T-cell (primary cell): ENCODE measurements at places on chromosomes 3 and 15. TPM values are rescaled to one million over a fixed set of nuclear protein-coding genes. Genes with fewer than 3 reads are reported as not detected.

- DNase-seq, result no peak
- H3K27me3 ChIP-seq, result no peaks in the 10 kb centered on the region
- H3K4me1 ChIP-seq, result no peaks in the 10 kb centered on the region
- no peak overlapping the region for H3K4me3 ChIP-seq
- H3K36me3 ChIP-seq, result no peaks in the 10 kb centered on the region
- H3K27ac ChIP-seq, result no peak overlapping the region
These were observed 82.0 kb downstream of the ISL2 start for GRCh38 chr15:76418352-76419140.

GRCh38 chr3:14799146-14799545 lies 19.6 kb upstream of the FGD5 start:
- peaks cover 32% of the 10 kb centered on the region for H3K27me3 ChIP-seq
- no peak for DNase-seq
- no peaks in the 10 kb centered on the region for H3K36me3 ChIP-seq
- H3K4me1 ChIP-seq, result peaks cover 2% of the 10 kb centered on the region
- H3K27ac ChIP-seq, result no peak overlapping the region

- H3K4me3 ChIP-seq, result no peak overlapping the region
- H3K27me3 ChIP-seq, result no peaks in the 10 kb centered on the region
- DNase-seq, result no peak
- no peak overlapping the region for H3K27ac ChIP-seq
- no peaks in the 10 kb centered on the region for H3K36me3 ChIP-seq
These were observed 36.6 kb upstream of the MTMR10 start for GRCh38 chr15:31027910-31028578.

DNA sequence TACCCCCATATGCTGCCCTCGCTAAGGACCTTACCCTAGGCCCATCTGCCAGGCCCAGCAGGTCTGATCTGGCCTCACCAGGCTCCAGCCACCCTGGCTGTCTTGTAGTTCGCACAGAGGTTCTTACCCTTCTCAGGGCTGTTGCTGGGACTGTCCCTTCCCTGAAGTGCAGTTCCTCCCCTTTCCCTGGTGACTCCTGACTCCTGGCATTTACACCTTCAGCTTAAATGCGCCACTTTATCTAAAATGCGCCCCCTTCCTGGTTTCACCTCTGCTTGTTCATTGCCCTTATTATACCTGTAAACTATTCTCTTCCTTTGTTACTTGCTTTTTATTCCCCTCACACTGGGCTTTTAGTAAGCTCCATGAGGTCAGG lies 835 bp upstream of the TTLL3 start:
- H3K4me3 ChIP-seq, result peak overlapping the region; percentile 49
- H3K4me1 ChIP-seq, result peaks cover 3% of the 10 kb centered on the region

- H3K27me3 ChIP-seq, result no peaks in the 10 kb centered on the region
- H3K27ac ChIP-seq, result no peak overlapping the region
- H3K36me3 ChIP-seq, result no peaks in the 10 kb centered on the region
- H3K4me3 ChIP-seq, result no peak overlapping the region
- peaks cover under 1% of the 10 kb centered on the region for H3K4me1 ChIP-seq
These were observed 69.9 kb downstream of the CDC25A start for GRCh38 chr3:48118322-48118721.

DNA sequence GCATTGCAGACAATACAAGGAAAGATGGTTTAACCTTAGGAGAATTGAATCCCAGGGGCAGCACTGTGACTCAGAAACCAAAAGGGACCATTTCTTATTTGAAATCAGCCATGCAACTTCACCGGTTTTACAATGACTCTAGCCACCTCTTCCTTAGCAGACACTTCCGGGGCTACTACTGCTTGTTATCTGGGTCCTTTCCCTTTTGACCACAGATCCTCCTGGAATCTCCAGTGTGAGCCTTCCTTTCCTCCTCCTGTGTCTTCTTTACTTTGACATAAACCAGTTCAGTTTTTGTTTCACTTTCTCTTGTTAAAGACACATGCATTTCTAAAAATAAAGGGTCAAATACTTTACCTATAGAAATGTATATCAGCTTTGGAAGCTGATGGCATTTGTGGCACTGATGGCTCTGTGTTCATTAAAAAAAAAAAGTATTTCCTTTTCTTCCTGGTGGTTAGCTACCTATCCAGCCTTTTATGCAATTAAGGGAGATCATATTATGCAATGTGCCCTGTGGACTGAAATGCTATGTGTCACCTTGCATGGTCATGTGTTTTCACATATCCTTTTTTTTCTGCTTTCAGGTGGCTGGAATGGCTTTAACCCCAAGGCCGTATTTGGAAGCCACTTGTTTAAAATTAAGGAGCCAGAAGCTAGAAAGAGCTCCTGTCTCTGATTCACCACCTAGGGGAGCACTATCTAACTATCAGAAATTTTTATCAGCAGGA lies 296.2 kb downstream of the CHL1 start:
- H3K27ac ChIP-seq, result no peak overlapping the region
- H3K4me3 ChIP-seq, result no peak overlapping the region
- H3K36me3 ChIP-seq, result no peaks in the 10 kb centered on the region

DNA sequence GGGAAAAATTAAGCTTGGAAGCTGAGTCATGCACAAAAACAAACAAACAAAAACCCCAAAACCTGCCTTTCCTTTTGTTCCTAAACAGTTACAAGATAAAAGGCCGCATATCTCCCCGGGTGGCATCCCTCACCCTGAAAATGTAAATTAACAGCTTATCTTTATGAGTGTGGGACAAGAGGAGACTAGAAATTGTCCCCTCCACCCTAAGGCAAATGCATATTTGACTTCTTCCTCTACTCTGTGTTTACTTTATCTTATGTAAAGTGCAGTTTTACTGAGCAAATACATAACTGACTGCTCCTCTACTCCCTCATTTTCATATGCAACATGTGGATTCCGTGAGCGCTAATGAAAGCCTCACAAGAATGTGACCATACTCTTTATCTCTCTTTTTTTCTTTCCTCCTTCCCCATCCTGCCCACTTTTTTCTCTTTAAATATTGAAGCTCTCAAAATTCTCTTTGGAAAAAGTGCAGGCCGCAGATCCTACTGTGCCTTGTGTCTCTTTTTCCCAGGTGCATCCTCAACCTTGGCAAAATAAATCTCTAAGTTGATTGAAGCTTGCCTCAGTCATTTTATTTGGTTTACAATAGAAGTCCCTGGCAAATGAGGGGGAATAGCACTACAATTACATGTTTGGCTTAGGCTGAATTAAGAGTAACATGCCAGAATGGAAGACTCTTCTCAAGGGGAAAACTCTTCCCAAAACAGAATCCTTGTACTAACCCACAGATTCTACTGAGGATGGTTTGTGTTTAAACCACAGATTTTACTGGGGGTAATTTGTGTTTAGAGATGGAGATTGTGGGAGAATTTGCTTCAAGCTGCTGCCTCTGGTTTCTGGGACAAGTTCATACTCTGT lies 72.7 kb upstream of the WDR72 start:
- no peak overlapping the region for H3K27ac ChIP-seq
- H3K36me3 ChIP-seq, result no peaks in the 10 kb centered on the region
- DNase-seq, result no peak
- H3K4me1 ChIP-seq, result no peaks in the 10 kb centered on the region
- no peak overlapping the region for H3K4me3 ChIP-seq

- H3K36me3 ChIP-seq, result no peaks in the 10 kb centered on the region
- no peak overlapping the region for H3K4me3 ChIP-seq
- no peaks in the 10 kb centered on the region for H3K27me3 ChIP-seq
- H3K27ac ChIP-seq, result no peak overlapping the region
These were observed 350.1 kb upstream of the PROK2 start for GRCh38 chr3:72134989-72135451.

DNA sequence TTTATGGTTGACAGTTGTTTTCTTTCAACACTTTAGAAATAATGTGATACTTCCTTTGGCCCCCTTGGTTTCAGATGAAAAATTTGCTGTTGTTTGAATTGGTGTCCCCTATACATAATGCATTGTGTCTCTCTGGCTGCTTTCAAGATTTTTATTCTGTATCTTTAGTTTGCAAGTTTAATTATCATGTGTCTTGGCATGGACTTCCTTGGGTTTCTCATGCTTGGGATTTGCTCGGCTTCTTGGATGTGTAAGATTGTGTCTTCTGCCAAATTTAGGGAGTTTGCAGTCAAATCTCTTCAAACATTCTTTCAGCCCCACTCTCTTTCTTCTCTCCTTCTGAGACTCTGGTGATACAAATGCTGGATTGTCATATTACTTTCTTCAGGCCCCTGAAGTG lies 53.4 kb upstream of the PTPRG start:
- no peaks in the 10 kb centered on the region for H3K27me3 ChIP-seq
- H3K27ac ChIP-seq, result no peak overlapping the region
- no peaks in the 10 kb centered on the region for H3K36me3 ChIP-seq
- H3K4me3 ChIP-seq, result no peak overlapping the region

DNA sequence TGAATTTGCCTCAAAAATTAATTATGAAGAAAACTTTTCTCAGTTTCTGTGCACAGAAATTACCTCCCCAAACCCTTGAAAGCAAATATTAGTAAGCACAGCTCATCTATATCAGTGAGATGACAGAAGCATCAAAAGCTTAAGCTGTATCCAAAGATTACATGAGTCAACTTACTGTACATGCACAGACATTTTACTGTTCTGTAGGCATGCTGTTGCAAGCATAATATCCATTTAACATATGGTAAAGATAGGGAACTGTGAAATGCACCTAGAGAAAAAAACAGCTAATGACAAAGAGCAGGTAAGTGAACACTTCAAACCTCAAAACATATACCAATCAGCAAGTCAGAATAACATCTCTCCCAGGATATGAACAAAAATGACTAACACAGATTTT lies 20.9 kb downstream of the SHOX2 start:
- H3K27me3 ChIP-seq, result peaks cover 9% of the 10 kb centered on the region
- H3K4me3 ChIP-seq, result no peak overlapping the region
- H3K4me1 ChIP-seq, result no peaks in the 10 kb centered on the region
- H3K36me3 ChIP-seq, result no peaks in the 10 kb centered on the region

DNA sequence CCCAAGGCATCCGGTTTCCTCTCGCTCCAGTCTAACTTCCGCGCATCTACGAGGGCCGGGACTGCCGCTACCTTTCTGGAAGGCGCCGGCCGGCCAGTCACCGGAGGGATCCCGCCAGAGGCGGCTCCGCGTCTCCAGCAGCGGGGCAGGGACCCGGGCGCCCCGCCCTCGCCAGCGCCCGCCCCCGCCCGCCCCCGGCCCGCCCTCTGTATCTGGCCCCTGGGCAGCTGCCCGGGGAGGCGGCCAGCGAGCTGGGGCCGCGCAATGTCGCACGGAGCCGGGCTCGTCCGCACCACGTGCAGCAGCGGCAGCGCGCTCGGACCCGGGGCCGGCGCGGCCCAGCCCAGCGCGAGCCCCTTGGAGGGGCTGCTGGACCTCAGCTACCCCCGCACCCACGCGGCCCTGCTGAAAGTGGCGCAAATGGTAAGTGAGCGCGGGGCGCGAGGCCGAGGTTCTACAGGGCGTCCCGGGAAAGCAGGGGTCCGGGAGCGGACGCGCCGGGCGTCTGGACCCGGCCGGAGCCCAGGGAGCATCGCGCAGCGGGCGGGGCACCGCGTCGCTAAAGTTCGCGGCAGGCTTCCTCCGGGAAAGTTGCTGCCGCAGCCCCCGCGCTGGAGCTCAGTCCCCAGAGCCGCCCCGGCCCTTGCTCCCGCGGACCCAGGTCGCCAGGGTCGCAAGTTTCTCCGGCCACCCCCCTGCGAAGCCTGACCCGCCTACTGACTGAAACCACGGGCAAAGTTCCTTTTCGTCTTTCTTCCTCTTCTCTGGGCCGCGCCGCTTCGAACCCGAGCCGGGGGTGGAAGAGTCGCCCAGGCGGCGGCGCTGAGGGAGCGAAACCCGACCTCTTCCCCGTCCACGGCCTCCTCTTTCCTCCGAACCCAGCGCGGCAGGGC lies at the start of gene CMTM7:
CMTM7 (plus strand) TSS at position 211 of the 893 bp plus-strand sequence; CDS start at position 265, 54 bp downstream.
- peak within 1 kb of the TSS; percentile 92 for H3K27ac ChIP-seq
- no peaks in the 10 kb centered on the region for H3K27me3 ChIP-seq
- H3K36me3 ChIP-seq, result no peaks in the 10 kb centered on the region
- peak within 1 kb of the TSS; percentile 72 for H3K4me3 ChIP-seq
- DNase-seq, result peak; percentile 57

DNA sequence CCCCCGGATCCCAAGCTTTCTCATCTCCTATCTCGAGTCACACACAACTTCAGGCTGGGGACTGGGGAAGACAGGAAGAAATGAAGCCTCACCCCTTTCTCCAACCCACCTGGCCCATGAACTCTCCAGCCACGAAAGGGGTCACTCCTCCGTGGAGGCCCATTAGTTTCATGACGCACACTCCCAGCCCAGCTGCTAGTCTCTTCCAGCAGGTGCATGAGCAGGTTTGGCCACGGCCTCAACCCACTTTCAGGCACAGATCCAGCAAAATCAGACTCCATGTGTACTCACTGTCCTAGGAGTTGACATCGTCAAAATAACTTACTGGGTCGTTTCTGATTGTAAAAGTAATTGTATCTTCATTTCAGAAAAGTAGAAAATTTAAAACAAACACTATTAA lies 76.6 kb downstream of the C3orf70 start:
- H3K4me1 ChIP-seq, result no peaks in the 10 kb centered on the region
- no peaks in the 10 kb centered on the region for H3K36me3 ChIP-seq
- H3K27me3 ChIP-seq, result peaks cover 9% of the 10 kb centered on the region
- H3K27ac ChIP-seq, result no peak overlapping the region

DNA sequence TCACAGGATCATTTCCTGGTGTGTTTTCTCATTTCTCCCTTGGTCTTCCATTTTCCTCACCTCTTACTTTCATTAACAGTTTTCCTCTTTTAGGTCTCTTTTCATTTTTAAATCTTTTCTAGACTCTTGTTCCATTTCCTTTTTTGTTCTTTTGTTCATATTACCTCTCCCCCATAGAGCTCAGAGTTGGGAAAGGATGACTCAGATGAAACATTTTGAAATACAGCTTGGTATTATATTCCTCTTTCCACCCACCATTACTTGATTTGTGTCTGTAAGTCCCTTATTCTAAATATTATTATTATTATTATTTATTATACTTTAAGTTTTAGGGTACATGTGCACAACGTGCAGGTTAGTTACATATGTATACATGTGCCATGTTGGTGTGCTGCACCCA lies 153.1 kb downstream of the VGLL3 start:
- no peak for DNase-seq
- H3K4me1 ChIP-seq, result no peaks in the 10 kb centered on the region
- H3K27me3 ChIP-seq, result no peaks in the 10 kb centered on the region
- H3K4me3 ChIP-seq, result no peak overlapping the region

DNA sequence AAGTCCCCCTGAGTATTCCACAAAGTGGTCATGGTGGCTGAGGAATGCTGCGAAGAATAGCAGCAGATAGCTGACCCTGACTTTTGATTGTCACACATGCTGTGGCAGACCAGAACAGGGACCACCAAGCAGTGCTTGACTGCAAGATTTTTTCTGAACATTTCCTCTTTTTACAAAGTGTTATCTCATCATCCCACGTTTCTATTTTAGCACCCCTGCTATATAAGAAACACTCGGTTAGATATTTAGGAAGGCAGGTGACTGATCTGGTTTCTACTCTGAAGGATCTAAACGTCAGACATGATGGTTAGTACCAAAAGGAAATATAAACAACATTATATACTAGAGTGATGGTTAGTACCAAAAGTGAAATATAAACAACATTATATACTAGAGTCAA lies 9.1 kb downstream of the SLC25A26 start:
- H3K36me3 ChIP-seq, result no peaks in the 10 kb centered on the region
- no peaks in the 10 kb centered on the region for H3K4me1 ChIP-seq
- no peak overlapping the region for H3K4me3 ChIP-seq

- peaks cover 11% of the 10 kb centered on the region for H3K4me1 ChIP-seq
- no peak for DNase-seq
- no peak overlapping the region for H3K27ac ChIP-seq
- H3K4me3 ChIP-seq, result no peak overlapping the region
- H3K27me3 ChIP-seq, result no peaks in the 10 kb centered on the region
- no peaks in the 10 kb centered on the region for H3K36me3 ChIP-seq
These were observed 36.7 kb downstream of the PIK3CA start for GRCh38 chr3:179184826-179185225.

Gene SLC9A9
- 11.2 TPM for total RNA-seq

Gene POC1A
- total RNA-seq, result 1.7 TPM

Gene WDR72
- total RNA-seq, result not detected

Gene CCDC191
- total RNA-seq, result 5.4 TPM

Gene CIB2
- total RNA-seq, result 0.72 TPM

Gene CMSS1
- total RNA-seq, result 21.5 TPM

Gene MAPKBP1
- total RNA-seq, result 37.0 TPM

Gene IL5RA
- 0.43 TPM for total RNA-seq
